ENCODE measurements at places on chromosomes 5 and 9. TPM values are rescaled to one million over a fixed set of nuclear protein-coding genes. Genes with fewer than 3 reads are reported as not detected.

Gene CHSY3
- total RNA-seq: 6.0 TPM

Gene SPINK4
- total RNA-seq: not detected

Gene ITGA1
- 13.2 TPM for total RNA-seq

Gene CDHR2
- total RNA-seq: 0.18 TPM

Gene RAD23B
- total RNA-seq: 81.3 TPM

Gene ENHO
- total RNA-seq: 27.1 TPM

Gene SPINK7
- not detected for total RNA-seq

Gene PDE6A
- total RNA-seq: not detected

Gene SUSD1
- total RNA-seq: 34.2 TPM

Gene PDGFRB
- 37.9 TPM for total RNA-seq

Gene OLFM1
- 68.8 TPM for total RNA-seq

Gene OR13C9
- total RNA-seq: 0.45 TPM

Gene TMEM141
- total RNA-seq: 14.7 TPM

Gene C5
- total RNA-seq: 10.9 TPM

Gene CTNND2
- total RNA-seq: 76.9 TPM
